ENCODE measurements at places on chromosomes 13 and 19.

DNA sequence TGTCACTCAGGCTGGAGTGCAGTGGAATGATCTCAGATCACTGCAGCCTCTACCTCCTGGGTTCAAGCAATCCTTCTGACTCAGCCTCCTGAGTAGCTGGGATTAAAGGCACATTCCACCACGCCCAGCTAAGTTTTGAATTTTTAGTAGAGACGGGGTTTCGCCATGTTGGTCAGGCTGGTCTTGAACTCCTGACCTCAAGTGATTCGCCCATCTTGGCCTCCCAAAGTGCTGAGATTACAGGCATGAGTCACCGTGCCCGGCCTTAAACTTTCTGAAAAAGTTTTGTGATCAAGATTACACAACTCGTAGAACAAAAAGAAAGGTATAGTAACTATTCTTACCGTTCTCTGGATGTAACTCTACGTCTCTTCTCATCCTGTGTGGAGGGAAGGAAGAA is 21.2 kb downstream of the DNMT1 start:
- no peak for DNase-seq

- DNase-seq: no peak
Measured at GRCh38 chr19:4714016-4714415, 9.6 kb downstream of the DPP9 start.

- no peak for DNase-seq
Measured at GRCh38 chr13:80952158-80952557, 611.2 kb upstream of the SPRY2 start.

GRCh38 chr13:30047154-30047874 is 196.9 kb upstream of the UBL3 start:
- DNase-seq: no peak

- peak; percentile 89 for DNase-seq
Measured at GRCh38 chr13:24160458-24161009, at the start of gene SPATA13. Gene SPATA13 (plus strand): TSS chr13:24160720. CDS start chr13:24222930, 62,210 bp downstream.

- no peak for DNase-seq
Measured at GRCh38 chr13:22903301-22903700, 277.5 kb upstream of the SGCG start.

GRCh38 chr13:33575378-33575777 is 242.6 kb upstream of the RFC3 start:
- DNase-seq: no peak

- DNase-seq: no peak
Measured at GRCh38 chr19:55663846-55664536, 9.2 kb downstream of the U2AF2 start.

- no peak for DNase-seq
Measured at GRCh38 chr13:27638521-27638920, 16.8 kb downstream of the POLR1D start.

GRCh38 chr13:97221046-97221445 is 1.1 kb upstream of the MBNL2 start:
- DNase-seq: no peak

- no peak for DNase-seq
Measured at GRCh38 chr13:33483471-33483870, 197.9 kb upstream of the STARD13 start.

GRCh38 chr13:76764429-76764828 is 121.8 kb downstream of the KCTD12 start:
- DNase-seq: no peak

GRCh38 chr19:14536926-14537692 is 7.7 kb downstream of the TECR start:
- DNase-seq: no peak

DNA sequence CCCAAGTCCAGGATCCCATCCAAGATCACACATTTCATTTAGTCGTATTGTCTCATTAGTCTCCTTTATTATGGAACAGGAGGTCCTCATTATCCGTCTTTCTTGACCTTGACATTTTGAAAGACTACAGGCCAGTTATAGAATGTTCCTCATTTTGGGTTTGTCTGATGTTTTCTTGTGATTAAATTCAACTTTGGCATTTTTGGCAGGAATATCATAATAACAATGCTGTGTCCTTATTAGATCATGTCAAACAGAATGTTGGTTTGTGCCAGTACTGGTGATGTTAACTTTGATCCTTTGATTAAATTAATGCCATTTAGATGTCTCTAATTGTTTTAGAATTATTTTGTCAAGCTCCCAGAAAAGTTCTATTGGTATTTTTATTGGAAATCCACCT is 106.5 kb upstream of the FRY start:
- no peak for DNase-seq

- DNase-seq: no peak
Measured at GRCh38 chr13:75787249-75787928, 151.3 kb downstream of the LMO7 start.

DNA sequence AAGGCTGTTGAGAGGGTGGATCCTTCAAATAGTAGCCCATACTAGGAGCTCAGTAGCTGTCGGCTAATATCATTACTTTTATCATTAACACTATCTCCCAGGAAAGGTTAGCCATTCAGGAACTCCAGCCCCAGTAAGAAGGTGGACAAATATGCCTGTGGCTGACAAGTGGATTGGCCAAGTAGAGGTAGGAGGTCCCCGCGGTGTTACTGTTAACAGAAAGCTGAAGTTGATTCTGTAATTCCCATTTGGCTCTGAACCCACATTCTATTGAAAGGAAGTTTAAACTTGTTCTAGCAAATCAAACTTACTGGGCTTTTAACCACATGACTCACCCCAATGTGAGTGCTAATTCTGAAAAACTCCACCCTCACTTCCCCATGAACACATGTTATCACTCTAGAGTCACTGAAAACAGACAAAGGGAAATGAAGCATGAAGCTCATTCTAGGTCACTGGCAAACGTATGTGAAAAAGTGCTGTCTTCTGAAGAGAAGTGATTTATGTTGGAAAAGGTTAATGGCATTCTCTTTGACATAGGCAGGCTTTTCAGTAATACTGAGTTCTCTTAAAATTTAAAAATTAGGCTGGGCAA is 273.5 kb downstream of the FGF14 start:
- no peak for DNase-seq

DNA sequence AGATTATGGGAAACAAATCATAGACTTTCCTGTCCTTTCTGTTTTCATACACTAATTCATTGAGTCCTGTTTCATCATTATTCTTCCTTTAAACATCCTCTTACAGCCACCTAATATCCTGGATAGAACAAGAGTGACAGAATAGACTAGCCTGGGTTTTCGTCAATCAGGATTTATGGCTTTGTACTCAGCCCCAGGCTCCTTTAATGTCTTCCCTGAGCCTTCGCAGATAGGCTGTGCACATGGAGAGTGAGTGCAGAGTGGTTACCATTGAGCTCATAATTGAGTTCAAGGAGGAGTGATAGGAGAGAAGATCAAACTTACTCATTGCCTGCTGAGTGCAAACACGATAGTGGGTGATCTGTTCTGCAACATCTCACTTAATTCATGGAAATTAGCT is 304.9 kb downstream of the TDRD3 start:
- no peak for DNase-seq

DNA sequence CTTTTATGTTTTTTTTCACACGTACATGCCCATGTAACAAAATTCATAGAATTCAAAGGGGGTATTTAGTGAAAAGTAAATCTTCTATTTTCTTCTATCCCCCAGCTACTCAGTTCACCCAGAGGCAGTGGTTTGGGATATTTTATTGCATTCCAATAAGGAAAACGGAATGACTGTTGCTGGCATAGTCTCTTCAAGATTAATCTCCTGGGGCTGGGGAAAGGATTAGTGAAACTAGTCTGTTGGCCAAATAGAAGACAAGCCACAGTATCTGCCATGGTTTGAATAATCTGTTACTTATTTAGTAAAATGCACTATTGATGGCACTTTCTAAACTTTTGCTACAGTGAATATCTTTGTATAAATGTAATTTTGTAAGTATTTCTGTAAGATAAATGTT is 122.0 kb downstream of the NDFIP2 start:
- DNase-seq: no peak

GRCh38 chr19:2021453-2022140 is 6.1 kb upstream of the BTBD2 start:
- no peak for DNase-seq

GRCh38 chr13:79360095-79360494 is 46.0 kb downstream of the RBM26 start:
- DNase-seq: no peak

DNA sequence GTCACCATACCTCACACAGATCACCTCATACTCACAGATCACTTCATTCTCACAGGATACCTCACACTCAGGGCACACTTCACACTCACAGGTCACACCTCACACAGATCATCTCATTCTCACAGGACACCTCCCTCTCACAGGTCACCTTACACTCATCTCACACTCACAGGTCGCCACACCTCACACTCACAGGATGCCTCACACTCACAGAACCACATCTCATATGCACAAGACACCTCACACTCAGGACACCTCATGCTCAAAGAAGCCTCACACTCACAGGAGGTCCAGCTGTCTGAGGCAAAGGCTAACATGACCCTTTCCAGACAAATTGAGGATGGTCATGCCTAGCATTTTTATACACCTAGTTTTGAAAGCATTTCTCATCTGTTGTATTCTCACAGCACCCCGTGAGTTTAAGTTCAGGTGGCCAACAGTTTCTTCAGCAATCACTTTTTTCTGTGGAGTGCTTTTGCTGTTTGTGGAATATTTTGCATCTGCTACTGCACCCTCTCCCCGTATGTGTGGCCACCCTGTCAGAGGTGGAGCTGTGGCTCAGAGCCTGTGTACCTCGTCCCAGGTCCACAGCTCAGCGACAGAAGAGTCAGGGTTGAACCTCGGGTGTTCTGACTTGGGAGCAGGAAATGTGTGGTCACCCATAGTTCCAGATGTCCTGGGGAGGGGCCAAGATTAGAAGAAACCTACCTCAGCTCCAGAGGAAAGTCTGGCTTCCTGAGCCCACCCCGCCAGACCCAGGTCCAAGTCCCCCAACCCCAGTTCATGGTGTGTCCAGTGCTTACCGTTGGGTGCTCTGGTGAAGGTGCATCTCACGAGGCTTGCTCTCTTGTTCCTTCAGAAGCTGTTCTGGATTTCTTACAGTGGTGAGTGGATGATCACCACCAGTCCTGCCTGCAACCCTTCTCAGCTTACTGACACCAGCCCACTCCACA is 7.6 kb downstream of the F7 start:
- DNase-seq: no peak

- no peak for DNase-seq
Measured at GRCh38 chr19:40006273-40006691, 9.4 kb downstream of the ZNF546 start.

DNA sequence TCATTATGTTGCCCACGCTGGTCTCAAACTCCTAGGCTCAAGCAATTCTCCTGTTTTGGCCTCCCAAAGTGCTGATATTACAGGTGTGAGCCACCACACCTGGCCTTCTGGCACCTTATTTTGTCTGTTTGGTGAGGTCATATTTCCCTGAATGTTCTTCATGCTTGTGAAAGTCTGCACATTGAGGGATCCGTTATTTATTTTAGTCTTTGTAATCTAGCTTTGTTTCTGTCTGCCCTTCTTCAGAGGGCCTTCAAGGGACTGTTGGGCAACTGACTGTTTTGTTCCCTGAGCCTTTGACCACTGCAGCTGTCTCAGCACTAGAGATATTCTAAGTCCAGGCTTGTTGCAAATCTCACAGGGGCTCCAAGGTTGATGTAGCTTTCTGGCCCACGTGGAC is 110.5 kb upstream of the RFC3 start:
- no peak for DNase-seq

GRCh38 chr19:18436671-18437490 is 1.1 kb downstream of the ISYNA1 start:
- DNase-seq: peak; percentile 67

DNA sequence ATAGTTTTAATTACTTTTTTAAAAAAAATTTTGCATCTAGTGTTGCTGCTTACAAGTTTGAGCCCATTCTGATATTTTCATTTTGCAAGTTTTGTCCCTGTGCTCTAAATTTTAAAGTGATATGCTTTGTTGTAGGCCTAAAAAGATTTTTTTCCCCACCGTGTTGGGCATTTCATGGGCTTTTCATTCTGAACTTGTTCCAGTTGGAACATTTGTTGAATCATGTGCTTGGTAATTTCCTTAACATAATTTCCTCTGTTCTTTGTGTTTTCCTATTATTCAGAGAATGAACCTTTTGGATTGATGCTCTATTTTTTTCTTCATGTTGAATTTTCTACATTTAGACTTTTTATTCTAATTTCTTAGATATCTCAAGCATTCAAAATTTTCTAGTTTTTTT is 206.4 kb upstream of the SPRY2 start:
- no peak for DNase-seq

GRCh38 chr19:46954993-46955812 is 64.4 kb upstream of the NPAS1 start:
- no peak for DNase-seq

DNA sequence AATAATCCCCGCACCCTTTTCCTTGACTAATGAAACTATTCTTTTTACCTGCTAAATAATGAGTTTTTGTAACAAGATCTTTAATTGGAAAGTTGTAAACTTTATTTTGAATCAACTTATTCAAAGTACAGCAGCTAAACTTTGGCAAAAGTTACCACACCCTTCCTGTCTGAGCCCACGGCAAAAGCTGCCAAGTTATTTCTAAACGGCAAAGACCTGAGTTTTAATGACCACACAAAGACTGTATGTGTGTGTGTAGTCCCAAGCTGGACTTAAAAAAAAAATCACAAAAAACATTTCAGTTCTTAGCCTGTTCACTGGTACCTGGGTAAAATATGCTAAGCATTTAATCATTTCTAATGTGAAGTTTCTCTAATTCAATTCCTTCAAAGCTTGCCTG is 60.7 kb downstream of the ZAR1L start:
- no peak for DNase-seq

GRCh38 chr13:50589651-50590054 is 253.8 kb downstream of the DLEU7 start:
- no peak for DNase-seq

DNA sequence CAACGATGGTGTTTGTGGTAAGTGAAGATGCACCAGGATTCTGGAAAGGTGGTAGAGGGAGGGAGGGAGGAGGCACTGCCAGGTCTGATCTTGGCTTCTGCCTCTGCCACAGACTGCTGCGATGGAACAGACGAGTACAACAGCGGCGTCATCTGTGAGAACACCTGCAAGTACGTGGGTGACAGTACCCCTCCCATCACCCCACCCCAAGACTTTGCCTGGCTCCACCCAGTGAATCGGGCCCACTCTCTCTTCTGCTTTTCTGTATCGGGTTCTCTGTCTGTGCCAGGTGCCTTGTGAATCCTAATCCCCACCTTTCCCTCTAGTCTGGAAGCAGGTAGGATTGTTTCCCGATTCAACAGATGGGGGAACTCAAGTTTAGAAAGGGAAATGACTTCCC is 2.5 kb downstream of the PRKCSH start:
- DNase-seq: no peak

- DNase-seq: no peak
Measured at GRCh38 chr19:55373306-55373992, 3.2 kb upstream of the TMEM190 start.
